ENCODE measurements at places on chromosomes 12 and 14.

- DNase-seq, result no peak
Measured at GRCh38 chr12:39623919-39624318, 4.3 kb upstream of the ABCD2 start.

- DNase-seq, result no peak
Measured at GRCh38 chr12:169528-170370, 44.2 kb downstream of the SLC6A12 start.

DNA sequence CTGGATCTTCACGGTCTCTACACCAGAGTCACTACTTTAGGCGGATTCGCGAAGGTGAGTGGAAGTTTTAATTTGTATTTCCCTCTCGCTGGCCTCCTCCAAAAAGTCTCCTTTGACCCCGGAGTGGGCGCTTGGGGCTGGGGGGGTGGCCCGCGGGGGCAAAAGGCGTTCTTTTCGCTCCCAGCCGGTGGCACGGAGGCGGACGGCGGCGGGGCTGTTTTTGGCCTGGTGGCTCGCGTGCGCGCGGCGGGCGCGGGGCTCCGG lies 510 bp downstream of the ARID2 start:
- peak; percentile 35 for DNase-seq

DNA sequence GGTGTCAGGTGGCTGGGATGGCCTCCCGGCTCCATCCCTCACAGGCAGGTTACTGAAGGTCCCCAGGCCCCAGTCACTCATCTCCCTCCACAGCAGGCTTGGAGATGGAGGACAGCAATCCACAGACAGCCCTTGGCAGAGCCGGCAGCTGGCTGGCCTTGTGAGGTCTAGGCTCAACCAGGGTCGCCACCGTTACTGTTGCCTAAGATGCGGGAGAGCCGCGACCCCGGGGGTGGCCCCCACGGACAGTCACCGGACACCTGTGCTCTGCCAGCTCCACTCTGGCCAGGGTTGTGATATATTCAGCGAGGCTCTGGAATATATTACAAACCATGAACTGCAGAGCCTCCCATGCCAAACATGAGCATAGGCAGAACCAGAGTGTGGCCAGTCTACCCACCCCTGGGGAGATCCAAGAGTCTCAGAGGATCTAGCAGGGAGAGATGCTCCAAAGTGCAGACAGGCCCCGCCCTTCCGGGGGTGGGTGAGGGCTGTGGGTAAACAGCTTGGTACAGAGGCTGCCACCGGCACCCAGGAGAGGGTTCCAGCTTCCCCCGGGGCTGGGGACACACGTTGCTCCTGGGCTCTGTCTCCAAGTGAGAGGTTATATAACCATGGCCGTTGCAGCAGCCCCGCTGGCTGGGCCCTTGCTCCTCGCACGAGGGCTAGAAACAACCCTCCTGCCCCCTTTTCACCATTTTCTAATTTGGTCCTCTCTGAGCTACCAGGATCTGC lies 55.9 kb upstream of the DIO3 start:
- no peak for DNase-seq

DNA sequence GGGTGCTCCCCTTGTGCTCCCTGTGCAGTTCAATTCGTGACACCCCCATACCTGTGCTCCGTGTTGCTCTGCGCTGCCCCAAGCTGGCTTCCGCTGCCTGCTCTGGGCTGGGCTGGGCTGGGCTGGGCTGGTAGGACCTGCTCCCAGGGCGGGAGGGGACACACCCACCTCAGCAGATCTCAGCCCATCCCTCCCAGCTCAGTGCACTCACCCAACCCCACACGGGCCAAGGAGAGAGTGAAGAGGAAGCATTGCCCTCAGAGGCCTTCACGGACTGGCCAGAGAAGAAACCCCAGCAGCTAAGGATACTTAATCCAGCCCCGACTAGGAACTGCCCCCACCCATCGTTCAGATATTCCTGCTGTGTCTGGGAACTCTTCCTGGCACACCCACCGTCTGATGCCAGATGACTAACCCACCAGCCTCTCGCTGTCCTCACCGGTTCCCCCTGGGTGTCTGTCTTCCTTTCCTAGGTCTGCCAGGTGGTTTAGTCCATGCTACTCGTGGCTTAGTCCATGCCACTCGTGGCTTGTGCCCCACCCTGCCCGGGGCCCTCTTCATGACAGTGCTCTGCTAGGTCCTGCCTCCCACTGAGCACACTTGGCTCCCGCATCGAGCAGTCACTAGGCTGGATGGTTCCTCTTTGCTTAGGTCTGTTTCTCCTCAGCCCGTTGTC lies at the start of gene LPAR5:
Gene LPAR5 (minus strand): TSS at position 104 of the 676 bp plus-strand sequence. CDS start 14,711 bp downstream, outside the sequence.
- DNase-seq, result no peak

DNA sequence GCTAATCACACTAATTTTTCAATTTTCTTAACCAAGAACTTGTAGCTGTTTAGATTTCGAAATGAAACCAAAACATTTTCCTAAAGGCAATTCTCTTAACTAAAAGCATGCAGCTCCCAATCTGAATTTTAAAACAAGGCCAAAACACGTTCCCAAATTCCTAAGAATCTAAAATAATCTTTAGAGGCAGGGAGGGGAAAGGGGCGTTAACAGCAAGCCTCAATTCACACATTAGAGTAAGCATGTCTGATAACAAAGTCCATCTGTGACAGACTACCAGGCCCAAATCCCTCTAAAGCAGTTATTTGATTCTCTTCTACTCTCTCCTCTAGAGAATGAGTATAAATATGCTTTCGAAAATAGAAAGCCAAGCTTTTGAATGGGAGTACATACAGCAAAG lies 754 bp downstream of the ATG14 start:
- DNase-seq, result no peak

DNA sequence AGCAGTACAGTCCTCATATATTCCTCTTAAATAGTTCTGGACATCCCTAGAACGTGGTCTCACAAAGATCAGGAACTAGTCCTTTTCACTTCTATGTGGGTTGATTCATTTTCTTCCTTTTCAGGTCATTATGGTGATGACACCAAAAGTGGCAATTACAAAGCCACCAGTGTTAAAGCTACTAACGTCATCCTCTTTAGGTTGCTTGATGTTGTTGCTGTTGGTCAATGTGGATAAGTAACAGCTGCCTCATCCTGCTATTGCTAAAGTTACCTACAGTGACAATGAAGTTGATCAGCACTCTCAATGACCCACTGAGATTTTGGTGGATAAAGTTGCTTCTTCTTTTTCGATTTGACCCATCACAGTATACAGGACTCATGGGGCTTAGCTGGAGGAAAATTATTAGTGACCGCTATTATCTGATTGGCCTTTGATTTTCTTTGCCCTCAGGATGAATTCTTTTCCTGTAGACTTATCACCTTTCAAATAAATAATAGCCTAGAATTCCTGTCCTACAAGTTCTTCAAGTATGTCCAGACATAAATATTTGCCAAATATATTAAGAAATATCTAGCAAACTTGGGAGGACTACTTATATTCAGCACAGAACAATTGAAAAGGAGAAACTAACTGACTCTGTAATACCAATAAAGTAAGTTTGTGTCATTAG lies 54.0 kb upstream of the ATP2B1 start:
- DNase-seq, result no peak

- no peak for DNase-seq
Measured at GRCh38 chr14:93688820-93689219, 99.5 kb downstream of the PRIMA1 start.

- DNase-seq, result no peak
Measured at GRCh38 chr12:100624571-100624970, 51.1 kb downstream of the GAS2L3 start.

DNA sequence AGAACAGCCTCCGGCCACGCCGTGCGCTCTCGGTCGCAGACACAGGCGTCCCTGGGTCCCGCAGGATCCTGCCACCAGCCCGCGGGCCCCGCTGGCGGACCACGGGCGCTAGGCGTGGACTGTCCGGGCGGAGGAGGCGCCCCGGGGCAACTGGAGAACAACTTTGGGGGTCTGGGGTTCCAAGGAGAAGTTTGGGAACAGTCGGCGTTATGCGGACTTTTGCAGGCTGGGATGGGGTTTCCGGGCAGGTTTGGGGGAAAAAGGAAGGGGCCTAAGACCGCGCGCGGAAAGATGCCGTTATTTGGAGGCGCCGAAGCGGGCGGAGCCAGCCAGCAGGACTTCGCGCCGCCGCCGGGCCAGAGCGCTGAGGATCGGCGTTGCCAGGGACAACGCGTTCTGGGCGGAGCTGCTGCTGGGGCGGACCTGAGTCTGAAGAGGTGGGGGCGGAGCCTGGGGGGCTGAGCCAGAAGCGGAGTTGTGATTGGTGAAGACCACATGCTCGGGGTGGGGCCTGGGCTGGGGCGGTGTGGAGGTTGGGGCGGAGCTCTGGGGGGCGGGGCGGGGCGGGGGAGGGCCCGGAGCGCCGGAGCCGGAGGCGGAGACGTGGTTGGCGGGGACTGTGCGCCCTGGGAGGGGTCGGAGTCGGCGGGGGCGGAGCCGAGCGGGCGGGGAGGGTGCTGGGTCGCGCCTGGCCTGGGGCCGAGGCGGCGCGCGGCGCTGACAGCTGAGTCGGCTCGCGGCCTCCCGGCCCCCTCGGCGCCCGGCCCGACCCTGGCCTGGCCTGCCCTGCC lies at the start of gene CYP46A1:
Gene CYP46A1 (plus strand): TSS at position 680 of the 791 bp plus-strand sequence. CDS start 120 bp downstream, outside the sequence.
- DNase-seq, result peak; percentile 99

- no peak for DNase-seq
Measured at GRCh38 chr12:78229591-78230101, 399.0 kb downstream of the NAV3 start.

DNA sequence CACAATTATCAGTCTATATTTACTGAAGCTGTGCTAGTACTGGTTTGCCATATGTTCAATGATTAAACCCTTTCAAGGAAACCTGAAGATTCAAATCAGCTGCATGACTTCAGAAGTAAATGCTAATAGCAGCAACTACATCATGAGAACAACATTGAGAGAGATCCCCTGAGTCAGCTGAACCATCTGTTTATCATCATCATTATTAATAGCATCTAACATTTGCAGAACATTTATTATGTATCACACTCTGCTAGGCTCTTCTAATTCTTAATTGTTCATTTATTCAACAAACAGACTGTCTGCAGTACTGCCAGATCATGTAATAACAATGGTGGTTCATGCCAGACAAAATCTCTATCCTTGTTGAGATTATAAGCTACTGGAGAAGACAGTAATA lies 157.4 kb downstream of the KLHL28 start:
- no peak for DNase-seq

GRCh38 chr12:107320929-107321631 lies 227.7 kb upstream of the CRY1 start:
- peak; percentile 61 for DNase-seq

DNA sequence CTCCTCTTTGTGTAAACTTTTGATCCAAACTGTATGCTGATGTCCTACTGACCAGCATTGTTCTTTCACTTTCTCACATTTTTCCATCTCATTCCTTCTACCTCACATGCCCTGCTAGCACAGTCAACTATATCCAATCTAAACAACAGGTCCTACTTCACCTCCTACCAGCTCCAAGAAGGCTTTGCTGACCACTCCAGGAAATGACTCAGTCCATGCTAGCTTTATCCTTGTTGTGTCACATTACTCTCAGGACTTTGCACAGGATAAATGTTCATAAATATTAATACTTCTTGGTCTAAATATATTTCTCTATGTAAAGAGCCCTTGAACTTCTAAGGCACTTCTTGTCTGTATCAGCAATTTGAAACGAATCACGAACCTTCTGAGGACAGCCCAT lies 64.9 kb upstream of the PCED1B start:
- no peak for DNase-seq

- DNase-seq, result no peak
Measured at GRCh38 chr12:60522684-60523400, 927.0 kb downstream of the SLC16A7 start.

DNA sequence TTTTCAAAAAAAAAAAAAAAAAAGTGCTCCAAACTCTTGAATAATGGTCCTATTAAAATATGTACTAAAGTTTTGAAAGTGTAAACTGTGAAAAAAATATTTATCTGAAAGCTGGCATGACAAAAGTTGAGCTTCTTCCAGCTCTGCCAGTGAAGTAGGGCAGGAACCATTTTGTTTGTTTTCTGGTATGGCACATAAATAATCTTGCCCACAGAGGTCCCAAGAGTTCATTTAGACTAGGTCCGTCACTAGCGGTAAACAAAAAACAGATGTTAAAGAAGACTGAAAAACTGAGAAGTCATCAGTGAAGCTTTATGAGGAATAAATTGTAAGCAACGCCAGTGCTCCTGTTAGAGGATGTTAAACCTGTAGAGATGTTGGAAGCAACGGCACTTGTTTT lies 7.0 kb downstream of the ERP27 start:
- DNase-seq, result no peak

- no peak for DNase-seq
Measured at GRCh38 chr14:22994762-22995275, 12.5 kb upstream of the AJUBA start.

- no peak for DNase-seq
Measured at GRCh38 chr12:50123203-50123602, 11.2 kb downstream of the COX14 start.

DNA sequence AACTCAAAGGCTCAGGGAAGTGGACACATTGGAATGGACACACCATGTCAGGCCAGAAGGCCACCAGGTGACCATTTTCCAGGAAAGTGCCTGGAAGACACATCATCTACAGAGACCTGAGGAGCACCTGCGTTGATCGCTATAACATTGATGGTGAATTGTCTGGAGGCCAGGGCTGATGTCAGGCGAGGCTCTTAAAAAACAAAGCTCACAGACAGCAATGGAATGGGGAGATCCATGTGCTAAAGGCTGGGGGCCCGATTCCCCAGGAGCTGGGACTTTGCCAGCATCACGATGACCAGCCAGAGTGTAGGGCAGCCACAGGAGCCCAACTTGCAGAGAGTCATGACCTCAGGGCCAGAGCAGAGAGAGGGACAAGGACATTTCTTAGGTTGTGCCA lies 30.3 kb downstream of the DIO3 start:
- DNase-seq, result no peak

DNA sequence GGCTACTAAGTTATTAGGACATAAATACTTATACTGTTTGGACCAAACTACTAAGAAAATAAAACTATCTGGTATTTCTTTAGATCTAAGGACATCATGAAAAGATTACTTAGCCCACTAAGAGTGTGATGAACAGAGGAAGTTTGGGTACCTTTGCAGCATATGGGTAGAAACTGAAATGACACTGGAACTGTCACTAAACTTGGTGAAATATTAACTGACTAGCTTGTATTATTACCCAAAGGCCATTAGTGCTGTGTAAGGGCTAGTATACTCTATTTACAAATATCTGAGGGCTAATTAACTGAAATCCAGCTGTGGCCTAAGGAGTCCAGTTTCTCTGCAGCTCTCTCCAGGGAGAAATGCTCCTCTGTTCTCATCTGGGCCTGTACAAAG lies 45.5 kb downstream of the PAWR start:
- no peak for DNase-seq

DNA sequence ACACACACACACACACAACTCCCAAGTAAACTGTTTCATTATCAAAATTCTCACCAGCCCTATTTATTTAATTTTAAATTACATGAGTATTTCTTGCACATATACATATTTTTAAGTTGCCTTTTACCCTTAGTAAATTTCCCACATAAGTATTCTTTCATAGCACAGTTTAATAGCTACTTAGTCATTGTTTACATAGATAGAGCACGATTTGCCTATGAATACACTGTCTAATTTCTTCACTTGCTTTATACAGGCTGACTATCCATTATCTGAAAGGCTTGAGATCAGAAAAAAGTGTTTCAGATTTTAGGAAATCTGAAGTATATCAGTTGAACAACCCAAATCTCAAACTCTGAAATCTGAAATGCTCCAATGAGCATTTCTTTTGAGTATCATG lies 30.9 kb downstream of the NIN start:
- DNase-seq, result no peak

GRCh38 chr12:122501489-122501989 lies 807 bp upstream of the ZCCHC8 start:
- no peak for DNase-seq

- DNase-seq, result no peak
Measured at GRCh38 chr12:67107751-67108269, 161.3 kb upstream of the CAND1 start.

- DNase-seq, result no peak
Measured at GRCh38 chr12:14605401-14605989, 37.8 kb upstream of the PLBD1 start.

GRCh38 chr14:67137744-67138371 lies 51.4 kb upstream of the GARIN2 start:
- no peak for DNase-seq

Data from stimulated activated CD4-positive, alpha-beta T cell treated with anti-CD3 and anti-CD28 coated beads, Interleukin-4, amount 100 ng/mL, for 48 hours (primary cell).